Stimulated activated CD8-positive, alpha-beta memory T cell treated with anti-CD3 and anti-CD28 coated beads, Interleukin-4, amount 100 ng/mL, for 48 hours (primary cell): ENCODE measurements at places on chromosomes 12 and 14.

DNA sequence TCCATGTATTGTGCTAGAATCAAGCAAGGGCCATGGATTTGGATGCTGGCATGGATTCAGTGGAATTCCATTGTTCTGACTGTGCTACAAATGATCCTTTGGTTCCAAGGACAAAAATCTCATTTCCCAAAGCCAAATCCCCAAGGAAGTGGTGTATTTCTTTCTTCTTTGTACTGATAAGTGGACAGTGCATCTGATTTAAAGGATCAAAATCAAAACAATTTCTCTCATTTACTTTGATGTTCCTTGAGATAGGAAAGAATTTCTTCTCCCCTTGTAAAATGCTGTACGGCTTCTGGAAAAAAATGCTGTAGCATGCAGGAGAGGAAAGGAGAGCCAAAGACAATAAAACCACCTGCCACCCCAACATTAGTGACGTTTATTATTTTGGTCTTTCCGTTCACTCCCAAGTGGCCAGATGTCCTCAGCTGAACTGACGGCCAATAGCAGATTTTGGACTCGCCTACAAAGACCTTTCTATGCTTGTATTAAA, 185.7 kb downstream of the PRKD1 start:
- no peak for DNase-seq

- DNase-seq, result no peak
Observed at GRCh38 chr14:64391113-64391725, 3.1 kb downstream of the MTHFD1 start.

- no peak for DNase-seq
Observed at GRCh38 chr14:22531451-22532344, 57.3 kb downstream of the DAD1 start.

GRCh38 chr14:99947695-99948094, 117.5 kb upstream of the EVL start:
- no peak for DNase-seq

GRCh38 chr14:66401449-66402095, 84.6 kb upstream of the CCDC196 start:
- DNase-seq, result no peak

GRCh38 chr12:12786351-12786705, 869 bp downstream of the APOLD1 start:
- DNase-seq, result no peak

GRCh38 chr14:62409626-62410300, 635.5 kb downstream of the KCNH5 start:
- no peak for DNase-seq

- DNase-seq, result no peak
Observed at GRCh38 chr12:2693244-2693860, 101.4 kb upstream of the FKBP4 start.

DNA sequence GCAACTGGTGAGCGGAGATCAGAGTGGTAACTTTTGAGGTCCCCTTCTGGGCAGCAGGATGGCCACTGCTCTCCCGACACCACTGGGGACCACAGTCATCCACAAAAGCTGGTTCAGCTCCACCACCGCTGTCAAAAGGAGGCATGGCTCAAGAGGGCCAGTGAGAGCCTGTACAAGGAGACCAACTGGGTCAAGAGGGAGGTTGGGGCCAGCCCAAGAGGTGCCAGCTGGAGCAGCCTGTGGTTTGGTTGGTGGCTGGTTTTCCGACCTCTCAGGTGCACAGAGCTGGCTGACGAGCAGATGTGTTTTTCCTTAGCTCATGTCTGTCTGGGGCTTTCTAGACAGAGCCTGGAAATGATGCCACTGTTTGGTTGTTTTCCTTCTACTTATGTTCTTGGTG, 60.1 kb downstream of the ERH start:
- no peak for DNase-seq

DNA sequence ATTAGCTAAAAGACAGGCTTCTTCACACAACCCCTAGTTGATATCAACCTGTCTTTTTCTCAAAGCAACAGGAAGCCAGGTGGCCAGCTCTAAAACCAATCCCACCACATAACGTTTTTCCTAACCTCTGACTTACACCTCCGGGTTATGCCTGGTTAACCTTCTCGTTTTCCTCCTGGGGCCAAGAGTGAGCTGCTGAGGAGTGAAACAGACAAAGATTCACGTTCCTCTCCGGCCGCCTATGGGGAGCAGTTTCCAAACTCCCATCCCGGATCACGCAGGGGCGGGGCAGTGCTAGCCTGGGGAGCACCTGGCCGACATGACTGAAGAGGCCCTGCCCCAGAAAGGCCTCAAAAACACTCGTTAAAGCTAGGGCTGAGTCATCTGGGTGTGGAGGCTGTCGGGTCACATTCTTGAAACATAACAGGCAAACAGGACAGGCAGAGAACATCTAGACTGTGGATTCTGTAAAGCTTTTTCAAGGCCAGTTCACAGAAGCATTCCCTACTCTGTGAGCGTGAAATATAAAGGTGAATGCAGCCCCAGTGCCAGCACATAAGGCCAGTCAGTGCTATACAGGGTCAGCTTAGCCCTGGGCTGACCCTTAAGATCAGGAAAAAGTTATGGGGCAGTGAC, 25.9 kb upstream of the LGALS3 start:
- DNase-seq, result peak; percentile 71

DNA sequence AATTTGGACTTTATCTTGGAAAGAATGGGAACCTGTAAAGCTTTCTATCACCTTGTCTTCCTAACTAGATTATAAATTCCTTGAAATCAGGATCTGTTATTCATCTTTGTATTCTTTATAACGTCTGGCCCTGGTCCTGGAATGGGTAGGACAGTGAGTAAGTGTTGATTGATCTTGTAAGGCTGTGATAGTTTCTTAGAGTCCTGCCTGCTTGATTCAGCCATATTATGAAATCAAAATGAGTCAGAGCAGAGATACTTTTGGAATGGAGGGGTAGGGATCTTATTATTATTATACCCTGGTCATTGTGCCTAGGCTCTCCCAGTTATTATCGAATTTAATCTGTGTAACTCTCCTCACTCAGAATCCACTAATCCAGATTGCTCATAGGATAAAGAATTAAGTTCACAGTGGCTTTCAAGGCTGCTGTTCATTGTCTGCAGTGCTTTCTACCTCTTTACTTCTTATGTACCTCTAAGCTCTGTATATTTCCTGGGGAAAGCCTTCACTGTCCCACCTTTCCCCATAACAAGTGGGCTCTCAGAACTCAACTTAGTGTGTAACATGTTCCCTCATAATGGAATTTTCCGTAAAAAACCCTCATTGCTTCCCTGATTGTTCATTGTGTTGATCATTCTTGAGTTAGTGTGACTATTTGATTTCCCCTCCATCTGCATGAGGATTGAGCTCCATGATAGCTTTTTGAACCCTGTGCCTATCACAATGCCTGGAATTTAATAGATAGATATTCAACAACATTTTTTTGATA, 93.3 kb downstream of the DAAM1 start:
- DNase-seq, result no peak

GRCh38 chr14:77353469-77354141, 23.3 kb downstream of the TMED8 start:
- no peak for DNase-seq

GRCh38 chr14:22847661-22848341, 11.4 kb downstream of the MMP14 start:
- no peak for DNase-seq

- no peak for DNase-seq
Observed at GRCh38 chr12:15230751-15231150, 9.5 kb upstream of the RERG start.

DNA sequence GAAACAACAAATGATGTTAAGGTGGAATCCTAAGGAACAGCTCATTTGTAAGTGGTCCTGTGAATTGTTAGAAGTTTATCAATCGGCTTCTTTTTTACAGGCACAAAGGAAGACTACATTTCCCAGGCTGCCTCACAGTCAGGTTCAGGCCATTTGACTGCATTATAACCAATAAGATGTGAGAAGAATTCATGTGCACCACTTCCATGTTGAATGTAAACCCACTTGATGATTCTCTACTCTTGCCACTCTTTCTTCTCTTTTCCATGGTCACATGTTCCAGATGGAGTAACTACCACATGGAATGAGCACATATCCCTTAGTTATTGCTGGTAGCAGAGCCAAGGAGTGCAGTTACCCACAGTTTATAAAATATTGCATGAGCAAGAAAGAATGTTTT, 67.1 kb upstream of the GZMB start:
- no peak for DNase-seq

GRCh38 chr14:70023871-70024270, 144.7 kb downstream of the SMOC1 start:
- DNase-seq, result no peak

DNA sequence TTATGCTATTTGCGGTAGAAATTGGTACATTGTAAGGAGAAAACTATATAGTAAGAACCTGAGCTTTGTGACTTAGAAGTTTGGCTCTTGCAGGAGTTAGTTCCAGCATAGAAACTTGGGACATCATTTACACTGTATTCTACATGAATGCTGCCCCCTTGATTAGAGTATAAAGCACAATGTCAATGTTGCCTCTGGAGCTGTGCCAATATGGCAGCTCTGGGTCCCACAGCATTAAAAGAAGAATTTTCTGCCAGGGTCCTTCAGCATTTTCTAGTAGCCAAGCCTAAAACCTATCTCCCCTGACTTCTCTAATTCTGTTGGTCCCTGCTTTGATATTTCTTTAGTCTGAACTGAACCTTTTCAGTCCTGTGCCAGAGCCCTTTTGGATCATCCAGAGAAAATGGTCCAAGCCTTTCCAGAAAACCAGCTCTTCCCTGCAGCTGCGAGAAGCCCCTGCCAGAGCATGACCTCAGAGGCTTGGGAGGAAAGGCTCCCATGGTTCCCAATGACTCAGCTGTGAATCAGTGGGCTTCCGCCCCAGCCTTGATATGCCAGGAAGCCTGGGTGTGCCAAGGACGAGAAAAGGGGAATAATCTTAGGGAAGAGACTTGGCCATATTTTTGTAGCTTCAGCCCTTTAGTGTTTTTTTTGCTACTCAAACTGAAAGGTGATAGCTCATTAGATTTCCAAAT, 43.2 kb downstream of the PLEKHG7 start:
- DNase-seq, result no peak

DNA sequence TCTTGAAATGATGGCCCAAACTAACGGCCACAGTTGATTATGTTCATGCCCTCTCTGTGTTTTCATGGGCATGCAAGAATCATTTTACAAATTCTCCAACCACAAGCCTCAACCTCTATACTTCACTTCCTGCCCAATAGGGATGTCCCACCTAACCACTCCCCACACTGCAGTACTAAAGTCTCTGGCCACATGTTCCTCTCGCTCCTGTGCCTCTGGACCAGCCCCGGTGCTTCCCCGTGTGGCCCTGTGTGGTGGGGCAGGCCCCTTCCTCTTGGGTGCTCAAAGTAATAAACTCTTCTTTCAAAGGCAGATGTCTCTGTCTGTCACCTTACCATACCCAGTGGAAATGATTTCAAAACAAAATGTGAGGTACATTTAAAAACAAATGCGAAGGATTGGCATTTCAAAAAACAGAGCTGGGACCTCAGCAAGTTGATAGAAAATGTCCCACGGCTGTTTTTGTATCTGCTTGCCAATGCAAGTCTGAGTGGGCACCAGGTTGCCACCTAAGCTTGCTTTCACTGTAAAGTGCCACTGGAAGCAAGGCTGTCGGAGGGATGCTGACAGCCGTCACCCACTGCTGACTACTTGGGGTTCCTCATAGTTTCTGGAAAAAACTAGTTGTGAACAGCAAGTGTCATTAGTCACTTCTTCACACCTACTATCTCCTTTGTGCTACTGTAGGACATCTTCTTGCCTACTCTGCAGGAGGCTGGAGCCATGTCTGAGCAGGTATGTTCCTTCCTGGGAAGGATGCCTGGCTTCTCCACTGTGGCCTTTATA, 8.2 kb upstream of the SERPINA11 start:
- no peak for DNase-seq

DNA sequence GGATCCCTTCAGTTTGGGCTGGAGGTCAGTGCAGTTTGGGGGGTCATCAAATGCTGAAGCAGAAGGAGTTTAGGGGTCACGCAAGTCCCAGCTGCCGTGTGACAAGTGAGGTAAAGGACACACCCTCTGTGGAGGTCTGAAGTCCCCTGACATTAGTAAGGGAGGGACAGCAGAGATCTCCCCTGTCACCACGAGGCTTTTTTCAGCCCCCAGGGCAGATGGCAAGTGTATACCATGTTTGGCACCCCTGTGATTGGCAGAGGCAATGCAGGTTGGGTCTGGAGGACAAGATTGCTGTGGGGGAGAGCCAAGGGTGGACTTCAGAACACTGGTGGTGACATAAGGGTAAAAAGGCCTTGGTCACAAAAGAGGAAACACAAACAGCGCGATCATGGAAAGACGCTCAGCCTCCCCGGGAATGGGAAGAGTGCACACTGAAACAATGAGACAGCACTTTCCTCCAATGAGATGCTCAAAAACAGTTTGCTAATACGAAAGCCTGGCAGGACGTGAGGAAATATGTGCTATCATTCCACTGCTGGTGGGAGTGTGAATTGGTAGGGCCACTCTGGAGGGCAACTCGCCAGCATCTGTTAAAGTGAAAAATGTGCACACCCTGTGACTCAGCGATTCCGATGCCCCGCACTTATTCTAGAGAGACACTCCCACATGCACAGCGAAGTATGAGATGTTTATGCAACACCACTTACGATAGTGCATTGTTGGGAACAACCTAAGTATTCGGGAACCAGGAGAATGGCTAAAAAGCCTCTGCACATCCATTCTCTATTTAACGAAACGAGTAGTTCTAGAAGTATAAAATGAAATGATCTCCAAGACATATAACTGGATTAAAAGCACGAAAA, 14.4 kb upstream of the CD27 start:
- DNase-seq, result peak; percentile 77

- no peak for DNase-seq
Observed at GRCh38 chr12:12451098-12451497, 94.2 kb downstream of the BORCS5 start.

- no peak for DNase-seq
Observed at GRCh38 chr14:91749868-91750267, 18.0 kb upstream of the CATSPERB start.

- no peak for DNase-seq
Observed at GRCh38 chr14:64910847-64911495, 3.3 kb upstream of the CHURC1 start.

DNA sequence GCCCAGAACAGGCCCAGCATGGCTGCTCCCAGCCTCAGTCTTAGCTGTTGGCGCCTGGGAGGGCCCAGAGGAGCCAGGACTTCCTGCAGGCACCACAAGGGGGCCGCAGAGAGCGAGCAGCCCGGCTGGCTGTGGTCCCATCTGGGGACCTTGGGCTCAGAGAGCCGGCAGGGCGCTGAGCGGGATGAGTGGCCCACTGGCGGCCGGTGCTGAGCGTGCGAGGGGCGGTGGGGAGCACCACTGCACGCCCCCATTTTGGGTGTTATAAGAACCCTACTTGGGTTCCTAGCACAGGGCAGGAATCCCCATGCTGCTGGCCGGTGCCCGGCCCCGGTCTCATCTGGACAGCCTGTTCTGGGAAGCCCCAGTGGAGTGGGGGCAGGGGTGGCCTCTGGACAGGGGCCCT, 25.9 kb upstream of the CRIP2 start:
- peak; percentile 80 for DNase-seq
